ENCODE measurements at places on chromosomes 6 and 20.

DNA sequence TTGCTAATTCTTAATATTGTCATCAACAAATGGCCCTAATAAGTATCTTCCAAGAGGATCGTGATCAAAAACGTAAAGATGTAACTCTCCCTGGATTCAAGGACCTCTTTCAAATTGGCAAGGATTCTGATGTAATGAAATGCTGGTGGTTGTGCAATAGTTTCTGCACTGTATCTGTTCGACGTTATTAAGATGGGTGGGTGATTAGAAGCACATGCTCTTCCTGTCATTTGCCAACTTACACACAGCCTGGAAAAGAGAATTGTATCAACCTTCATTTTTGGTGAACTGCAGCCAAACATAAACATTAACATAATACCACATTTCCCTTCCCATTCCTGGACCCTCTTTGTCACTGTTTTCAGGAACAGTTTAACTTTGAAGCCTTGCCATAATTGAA lies 9.8 kb downstream of the FOXQ1 start:
- DNase-seq, result no peak

- DNase-seq, result no peak
Observed at GRCh38 chr20:23520185-23520584, 29.3 kb downstream of the CST8 start.

DNA sequence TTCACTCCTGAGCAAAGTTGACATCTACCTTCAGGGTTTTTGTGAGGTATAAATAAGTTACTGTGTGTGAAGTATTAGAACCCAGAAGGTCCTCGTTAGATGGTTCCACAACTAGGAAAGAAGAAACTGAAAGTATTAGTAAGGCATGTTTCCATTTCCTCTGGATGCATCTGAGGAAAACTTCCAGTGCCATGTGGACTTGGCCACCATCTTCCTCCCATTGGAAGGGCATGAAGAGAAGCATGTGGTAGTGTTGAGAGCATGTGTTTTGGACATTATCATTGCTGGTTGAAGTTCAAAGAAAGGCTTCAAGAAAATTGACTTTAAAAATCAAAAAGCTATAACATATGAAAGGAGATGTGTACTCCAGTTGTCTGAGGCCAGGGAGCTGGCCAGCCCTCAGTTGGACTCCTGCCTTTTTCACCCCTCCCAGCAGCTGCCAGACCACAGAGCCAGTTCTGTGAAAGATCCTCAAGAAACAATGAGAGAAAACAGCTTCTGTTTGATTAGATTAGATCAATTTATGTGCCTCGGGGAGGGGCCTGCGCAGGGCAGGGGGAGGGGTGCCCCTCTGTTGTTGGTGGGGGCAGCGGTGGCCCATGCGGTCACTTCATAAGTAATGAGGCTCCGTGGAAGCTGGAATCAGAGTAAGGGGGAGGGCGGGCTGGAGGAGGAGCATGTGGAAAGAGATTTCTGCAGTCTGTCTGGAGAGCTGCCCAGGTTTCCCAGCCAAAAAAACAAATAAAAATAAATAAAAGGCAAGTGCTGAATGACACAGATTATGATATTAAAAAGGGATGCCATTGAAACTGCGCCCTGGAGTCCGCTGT lies 154.0 kb downstream of the JARID2 start:
- no peak for DNase-seq

GRCh38 chr20:2143594-2143993 lies 42.0 kb downstream of the STK35 start:
- DNase-seq, result no peak

- DNase-seq, result no peak
Observed at GRCh38 chr6:166313255-166314070, 5.3 kb upstream of the PRR18 start.

DNA sequence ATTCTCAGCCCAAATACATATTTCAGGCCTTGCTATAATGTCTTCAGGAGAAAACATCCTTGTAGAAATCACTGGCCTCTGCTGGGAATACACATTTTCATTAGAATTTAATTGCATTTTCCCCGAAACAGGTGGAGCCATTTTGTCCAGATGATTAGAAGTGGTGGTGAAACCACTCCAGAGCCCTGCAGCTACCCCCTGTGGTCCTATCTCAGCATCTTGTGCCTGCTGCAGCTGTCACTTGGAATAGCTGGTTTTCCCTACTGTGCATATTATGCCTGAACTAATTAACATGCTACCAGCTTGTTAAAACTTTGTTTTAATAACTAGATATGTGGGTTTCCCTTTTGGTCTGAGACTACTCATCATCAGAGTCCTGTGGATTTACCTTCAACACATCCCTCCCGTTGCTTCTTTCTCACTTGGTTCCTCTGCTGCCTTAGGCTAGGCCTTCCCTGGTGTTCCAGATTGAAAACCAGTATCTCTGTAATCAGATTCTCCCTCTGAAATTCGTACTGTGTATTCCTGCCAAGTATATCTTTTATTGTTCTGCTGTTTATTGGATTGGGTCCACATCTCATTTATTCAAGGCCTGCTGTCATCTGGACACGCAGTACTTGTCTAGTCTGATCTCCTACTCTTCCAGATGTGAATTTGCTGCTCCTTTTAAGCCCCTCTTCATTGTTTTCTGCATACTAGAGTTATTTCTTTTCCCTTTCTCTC lies 15.2 kb downstream of the DNAH8 start:
- DNase-seq, result no peak

DNA sequence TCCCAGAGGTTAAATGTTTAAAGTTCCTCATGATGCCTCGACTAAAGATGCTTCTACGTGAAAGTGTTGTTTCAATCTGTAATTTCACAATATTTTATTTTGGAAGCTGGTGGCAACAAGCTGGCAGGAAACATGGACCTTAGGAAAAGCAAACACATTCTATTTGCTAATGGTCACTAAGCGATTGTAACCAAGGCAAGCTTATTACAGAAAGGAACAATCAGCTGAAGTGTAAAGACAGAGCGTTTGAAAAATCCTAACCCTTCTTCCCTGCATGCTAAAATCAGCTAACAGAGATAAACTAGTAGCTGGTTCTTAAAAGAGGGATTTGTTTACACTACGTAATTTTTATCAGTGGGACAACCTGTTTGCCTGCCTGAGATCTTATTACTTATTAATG lies 50.0 kb downstream of the IL20RA start:
- no peak for DNase-seq

DNA sequence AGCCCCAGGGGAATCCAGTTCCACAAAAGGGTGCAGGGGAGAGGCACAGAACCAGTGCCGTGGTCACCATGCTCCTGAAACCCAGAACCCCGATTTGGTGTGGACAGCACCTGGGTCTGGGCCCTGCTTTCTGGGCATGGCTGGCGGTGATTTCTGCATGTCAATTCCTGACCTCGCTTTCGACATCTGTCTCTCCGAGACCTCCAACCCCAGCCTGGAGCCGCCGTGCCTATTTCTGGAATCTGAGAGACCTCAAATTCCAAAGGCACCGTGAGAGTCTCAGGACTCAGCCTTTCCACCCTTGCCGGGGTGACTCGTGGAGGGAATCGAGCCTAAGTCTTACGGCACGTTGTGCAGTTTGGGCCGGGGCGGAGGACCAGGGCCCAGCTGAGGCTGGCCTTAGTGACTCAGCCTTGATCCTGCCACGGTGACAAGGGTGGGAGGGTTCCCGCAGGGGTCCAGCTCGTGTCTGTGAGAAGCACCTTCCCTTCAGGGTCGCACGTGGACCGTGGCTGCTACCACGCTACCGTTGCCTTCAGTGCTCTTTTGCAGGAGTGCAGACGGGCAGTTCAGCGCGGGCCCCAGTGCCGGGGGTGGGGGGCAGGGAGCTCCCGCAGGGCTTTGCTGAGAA lies 133.7 kb downstream of the PXDC1 start:
- no peak for DNase-seq

DNA sequence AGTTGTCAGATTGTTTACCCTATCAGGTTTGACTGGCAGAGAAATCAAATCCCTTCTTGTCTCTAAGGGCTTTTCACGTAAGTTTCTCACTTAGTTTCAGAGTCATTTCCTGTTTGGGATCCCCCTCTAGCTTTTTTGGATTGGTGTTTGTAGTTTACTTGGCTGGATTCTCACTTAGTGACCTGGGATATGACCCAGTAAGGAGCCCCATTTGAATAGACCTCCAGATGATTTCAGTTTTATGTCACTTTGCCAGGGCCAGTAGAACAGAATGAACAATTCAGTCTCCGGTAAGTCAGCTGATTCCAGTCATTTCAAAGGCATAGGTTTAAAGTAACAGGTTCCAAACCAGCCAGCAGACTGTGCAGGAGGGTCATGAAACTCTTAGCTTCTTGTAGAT lies 8.2 kb downstream of the FAM135A start:
- no peak for DNase-seq

DNA sequence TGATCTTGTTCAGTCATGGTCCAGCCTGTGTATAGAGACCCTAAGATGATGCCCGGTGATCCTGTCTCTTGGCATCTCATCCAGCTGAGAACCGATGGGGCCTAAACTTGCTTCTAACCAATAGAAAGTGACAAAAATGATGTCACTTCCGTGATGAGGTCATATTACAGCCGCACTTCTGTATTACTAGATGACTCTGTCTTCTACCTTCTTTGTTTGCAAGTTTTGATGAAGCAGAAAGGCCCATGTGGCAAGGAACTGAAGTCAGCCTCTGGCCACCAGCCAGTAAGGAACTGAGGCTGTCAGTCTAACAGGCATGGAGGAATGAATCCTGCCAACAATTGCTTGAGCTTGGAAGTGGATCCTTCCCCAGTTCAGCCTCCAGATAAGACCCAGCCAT lies 32.8 kb upstream of the HLA-C start:
- DNase-seq, result no peak

GRCh38 chr20:62019881-62020492 lies 45.7 kb downstream of the TAF4 start:
- DNase-seq, result no peak

GRCh38 chr20:4132956-4133355 lies 117.6 kb upstream of the RNF24 start:
- DNase-seq, result no peak

DNA sequence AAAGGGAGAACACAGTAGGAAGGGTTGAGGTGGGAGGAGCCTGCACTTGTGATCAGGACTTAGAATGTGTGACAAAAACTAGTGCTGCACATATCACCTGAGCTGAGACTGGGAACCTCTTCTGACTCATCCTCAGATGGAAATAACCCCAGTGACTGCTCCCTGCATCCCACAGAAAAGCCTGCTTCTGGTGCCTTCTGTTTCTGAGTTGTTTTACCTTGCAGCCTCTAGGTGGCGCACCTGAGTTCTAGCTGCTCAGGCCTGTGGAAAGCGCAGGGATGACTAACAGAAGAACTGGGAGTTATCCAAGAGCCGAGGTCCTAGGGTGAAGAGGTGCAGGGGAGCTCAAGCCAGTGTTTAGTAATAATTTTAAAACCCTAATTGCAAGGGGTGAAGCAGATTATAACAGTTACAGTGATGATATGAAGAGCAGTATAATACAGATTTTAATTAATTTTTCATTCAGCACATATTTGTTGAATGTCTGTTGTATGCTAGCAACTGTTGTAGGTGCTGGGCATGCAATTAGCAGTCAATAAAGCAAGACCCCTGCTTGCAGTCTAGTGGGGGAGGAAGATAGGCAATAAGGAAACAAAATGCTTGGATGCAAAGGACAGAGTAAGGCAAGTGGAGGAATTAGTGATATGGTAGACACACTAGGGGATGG lies 302.5 kb downstream of the DHX35 start:
- DNase-seq, result no peak

DNA sequence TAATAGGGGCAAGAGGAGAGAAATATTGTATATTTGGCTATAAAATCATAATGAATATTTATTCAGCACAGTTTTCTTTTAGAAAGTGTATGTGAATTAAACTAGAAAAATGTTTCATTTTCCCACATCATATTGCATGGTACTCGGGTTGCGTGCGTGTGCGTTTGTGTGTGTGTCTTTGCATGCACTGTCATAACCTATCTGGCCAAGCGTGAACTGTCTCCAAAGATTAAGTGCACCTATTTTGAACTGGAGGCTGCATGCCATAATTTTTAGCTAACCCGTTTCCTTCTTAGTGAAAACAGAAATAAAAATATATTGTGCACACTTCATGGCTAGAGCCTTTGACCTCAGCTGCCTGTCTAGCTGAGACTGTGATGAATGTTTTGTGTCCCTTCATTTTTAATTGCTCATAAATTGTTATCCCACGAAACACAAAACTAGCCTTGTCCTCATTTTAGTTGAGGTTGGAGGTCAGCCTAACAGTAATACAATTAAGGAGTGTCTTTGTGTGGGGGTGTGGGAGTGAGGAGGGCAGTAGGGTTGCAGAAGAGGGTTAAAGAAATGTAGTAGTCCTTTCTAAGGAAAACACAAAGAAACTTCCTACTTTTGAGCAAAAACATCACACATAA lies 336.1 kb upstream of the POU3F2 start:
- DNase-seq, result no peak

GRCh38 chr6:136762022-136762975 lies 30.0 kb downstream of the MAP3K5 start:
- no peak for DNase-seq

DNA sequence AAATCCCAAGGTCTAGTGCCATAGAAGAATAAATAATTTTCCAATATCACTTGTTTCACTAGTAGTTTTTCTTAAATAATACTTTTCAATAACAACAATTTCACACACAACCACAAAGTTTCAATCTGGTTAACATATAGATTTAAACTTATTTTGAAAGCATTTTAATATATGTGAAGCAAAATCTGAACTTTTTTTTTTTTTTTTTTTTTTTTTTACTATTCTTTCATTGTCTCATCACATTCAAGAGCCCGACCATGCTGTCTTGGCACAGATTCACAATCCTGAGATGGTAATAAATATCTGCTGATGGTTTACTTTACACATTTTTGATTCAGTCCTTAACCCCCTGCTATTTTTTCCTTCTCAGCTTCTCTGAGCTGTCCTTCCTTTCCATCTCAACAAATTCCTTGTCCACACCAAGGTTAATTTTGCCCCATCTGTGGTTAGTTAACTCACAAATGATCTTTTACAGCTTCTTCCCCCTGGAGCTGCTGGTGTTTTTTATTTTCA lies 262.8 kb downstream of the TMEM242 start:
- no peak for DNase-seq

GRCh38 chr20:13681248-13682125 lies 42.8 kb upstream of the TASP1 start:
- DNase-seq, result no peak

GRCh38 chr20:62709537-62709905 lies 885 bp downstream of the NTSR1 start:
- no peak for DNase-seq

DNA sequence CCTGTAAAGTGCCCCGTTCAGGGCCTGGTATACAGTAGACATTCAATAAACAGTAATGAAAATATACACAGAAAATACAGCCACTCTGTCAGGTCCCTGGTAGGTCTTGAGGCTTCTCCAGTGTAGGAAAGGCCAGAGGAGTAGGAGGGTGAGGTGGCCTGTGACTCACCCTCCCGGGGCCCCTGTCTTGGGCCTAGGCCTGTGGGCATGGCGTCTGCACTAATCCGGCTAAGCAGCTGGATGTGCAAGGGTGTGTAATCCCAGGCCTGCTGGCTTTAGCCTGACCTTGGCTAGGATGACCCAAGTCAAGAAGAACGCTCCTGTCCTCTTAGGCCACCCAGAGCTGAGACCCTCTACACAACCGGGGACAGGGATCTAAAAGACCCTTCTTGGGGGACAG lies 84.9 kb downstream of the KCNB1 start:
- DNase-seq, result no peak

All from KG1 (cell line).